Stimulated activated CD4-positive, alpha-beta T cell treated with anti-CD3 and anti-CD28 coated beads, Interleukin-4, amount 100 ng/mL, for 1 hour (primary cell): ENCODE measurements at places on chromosomes 6 and 20.

- no peak for DNase-seq
These were observed 33.2 kb upstream of the PHACTR3 start for GRCh38 chr20:59571151-59571550.

DNA sequence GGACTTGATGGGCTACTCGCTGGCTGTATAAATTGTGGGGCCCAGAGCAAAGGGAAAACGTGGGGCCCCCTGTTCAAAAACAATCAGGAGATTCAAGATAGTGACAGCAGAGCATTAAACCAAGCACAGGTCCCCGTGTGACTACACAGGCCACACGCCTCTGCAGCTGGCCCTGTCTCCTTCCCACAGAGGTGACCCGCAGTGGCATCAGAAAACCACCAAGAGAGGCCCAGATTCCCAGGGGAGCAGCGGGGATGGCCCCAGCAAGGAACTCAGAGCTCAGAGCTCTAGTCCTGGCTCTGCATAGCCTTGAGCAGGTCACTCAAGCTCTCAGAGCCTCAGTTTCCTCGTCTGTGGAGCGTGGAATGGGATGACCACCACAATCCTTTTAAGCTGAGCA lies 57.6 kb downstream of the CPNE5 start:
- DNase-seq, result no peak

DNA sequence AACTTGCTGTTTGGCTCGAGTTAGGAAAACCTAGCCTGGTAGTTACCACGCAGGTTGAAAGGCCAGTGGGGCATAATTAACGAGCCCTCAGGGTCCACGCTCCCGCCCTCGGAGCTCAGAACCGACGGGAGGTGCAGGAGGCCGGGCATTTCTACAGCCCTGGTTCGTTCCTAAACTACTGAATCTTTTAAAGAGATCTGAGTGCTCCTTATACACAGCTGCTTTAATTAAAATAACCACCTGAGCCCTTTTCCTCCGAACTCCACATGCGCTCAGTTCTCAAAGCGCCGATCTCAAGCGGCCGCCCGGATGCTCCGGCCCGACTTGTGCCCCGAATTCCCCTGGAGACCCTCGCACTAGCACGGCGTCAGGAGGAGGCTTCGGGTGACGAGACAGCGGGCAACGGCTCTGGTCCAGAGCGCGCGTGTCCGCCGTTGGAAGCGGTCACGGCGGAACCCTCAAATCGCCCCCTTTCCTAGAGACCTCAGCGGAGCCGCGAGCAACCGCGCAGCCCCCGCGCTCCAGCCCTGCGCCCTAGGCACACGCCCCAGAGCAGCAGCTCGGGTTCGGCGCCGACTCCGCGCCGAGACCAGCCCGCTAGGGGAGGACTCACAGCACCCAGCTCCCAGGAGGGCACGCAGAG lies 397 bp downstream of the WDR27 start:
- no peak for DNase-seq

GRCh38 chr6:24621626-24622289 lies 24.2 kb downstream of the KIAA0319 start:
- DNase-seq, result no peak

- DNase-seq, result no peak
These were observed 186.8 kb downstream of the ARID1B start for GRCh38 chr6:156963712-156964700.

- DNase-seq, result no peak
These were observed 529.1 kb upstream of the CITED2 start for GRCh38 chr6:139903411-139904157.

DNA sequence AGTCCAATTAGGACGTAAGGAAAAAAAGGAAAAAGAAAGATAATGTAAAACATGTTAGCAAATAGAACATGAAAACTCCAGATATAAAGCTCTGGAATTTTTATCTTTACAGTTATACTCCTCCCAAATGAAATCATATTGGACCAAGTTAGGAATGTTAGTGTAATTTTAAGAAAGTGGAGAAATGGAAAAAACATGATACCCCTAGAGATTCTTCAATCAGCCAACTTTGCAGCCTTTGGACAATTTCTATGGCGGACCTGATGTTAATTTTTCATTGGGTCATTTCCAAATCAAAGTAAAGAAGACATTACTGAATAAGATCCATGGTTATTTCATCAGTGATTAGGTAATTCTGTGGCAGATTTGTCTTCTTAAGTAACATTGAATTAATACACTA lies 748.7 kb downstream of the RFPL4B start:
- DNase-seq, result no peak

DNA sequence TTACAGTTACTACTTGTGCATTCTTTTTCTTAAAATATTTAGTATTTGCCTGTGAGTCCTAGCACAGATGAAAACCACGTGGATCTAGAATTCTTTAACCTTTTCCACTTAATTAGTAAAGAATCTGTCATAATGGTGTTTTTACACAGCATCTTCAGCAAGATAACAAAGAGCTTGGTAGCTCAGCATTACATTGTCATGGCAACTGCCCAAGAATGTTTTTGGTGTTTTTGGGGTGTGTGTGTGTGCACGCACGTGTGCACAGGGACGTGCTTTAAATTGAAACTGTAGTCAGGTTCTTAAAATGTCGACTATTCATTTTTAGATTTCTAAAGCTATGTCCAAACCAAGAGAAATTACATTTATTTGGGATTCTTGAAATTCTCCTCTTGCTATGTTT lies 108.0 kb downstream of the FIG4 start:
- DNase-seq, result no peak

DNA sequence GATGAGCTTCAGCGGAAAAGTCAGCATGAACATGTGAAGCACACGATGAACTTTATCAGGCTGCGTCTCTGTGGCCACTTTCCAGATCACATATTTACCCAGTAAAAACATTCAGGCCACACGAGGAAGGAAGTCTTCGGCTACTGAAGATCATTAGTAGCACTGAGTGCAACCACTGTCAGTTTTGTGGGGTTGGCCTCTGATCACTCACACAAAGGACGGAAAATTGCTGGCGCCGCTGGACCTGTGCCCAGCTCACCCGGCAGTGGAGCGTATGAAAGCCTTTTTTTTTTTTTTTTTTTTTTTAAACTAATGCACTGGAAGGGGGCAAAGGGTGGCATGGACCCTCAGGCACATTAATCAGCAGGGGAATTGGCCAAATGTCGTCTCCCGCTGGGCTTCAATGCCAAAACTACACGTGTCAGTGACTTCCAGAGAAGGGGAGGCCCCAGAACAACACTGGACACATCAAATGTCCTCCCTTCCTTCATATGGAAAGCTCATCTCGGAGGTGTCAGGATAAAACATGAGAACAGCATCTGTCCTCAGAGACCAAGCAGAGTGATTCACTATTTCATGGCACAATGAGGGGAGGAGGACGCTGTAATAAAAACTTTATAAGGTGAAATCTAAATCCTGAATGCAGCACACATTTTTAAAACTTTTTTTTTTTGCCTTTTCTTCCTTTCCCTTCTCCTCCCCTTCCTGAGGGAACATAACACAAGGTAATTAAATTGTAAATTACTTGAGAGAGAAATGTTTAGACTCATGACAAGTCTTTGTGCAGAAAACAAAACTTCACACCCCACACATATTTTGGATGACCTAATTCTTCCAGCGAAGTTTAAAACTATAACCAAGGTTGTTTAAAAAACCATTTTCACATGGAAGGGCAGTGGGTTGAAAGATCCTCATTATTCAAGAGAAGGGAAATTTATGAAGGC lies 223.4 kb downstream of the FOXC1 start:
- no peak for DNase-seq

- no peak for DNase-seq
These were observed 124.2 kb downstream of the LRRC1 start for GRCh38 chr6:53918854-53919510.

DNA sequence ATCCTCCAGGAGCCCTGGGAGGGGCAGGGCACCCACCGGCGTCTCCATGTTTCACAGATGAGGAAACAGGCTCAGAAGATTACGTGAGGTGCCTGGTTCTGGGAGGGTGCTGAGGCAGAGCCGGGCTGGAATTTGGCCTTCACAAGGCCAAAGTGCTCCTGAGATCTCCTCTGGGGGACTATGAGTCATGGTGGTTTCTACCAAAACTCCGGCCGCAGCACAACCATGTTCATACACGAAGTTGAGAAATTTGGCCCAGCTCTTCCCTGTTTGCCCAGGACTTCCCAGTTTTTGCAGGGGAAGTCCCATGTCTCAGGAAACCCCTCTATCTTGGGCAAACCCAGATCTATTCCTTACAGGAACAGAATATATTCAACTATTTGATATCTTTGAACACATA lies 172.9 kb upstream of the CDYL start:
- DNase-seq, result no peak

- no peak for DNase-seq
These were observed 75.7 kb downstream of the SYNDIG1 start for GRCh38 chr20:24545168-24545567.

GRCh38 chr20:63628246-63628975 lies 1.5 kb upstream of the GMEB2 start:
- DNase-seq, result peak; percentile 70

- DNase-seq, result no peak
These were observed 148.1 kb upstream of the TENT5A start for GRCh38 chr6:81900616-81901015.

GRCh38 chr6:100761841-100762240 lies 119.3 kb downstream of the ASCC3 start:
- no peak for DNase-seq
